RPMI7951 (cell line): ENCODE measurements at places on chromosomes 4 and X. TPM values are rescaled to one million over a fixed set of nuclear protein-coding genes. Genes with fewer than 3 reads are reported as not detected.

DNA sequence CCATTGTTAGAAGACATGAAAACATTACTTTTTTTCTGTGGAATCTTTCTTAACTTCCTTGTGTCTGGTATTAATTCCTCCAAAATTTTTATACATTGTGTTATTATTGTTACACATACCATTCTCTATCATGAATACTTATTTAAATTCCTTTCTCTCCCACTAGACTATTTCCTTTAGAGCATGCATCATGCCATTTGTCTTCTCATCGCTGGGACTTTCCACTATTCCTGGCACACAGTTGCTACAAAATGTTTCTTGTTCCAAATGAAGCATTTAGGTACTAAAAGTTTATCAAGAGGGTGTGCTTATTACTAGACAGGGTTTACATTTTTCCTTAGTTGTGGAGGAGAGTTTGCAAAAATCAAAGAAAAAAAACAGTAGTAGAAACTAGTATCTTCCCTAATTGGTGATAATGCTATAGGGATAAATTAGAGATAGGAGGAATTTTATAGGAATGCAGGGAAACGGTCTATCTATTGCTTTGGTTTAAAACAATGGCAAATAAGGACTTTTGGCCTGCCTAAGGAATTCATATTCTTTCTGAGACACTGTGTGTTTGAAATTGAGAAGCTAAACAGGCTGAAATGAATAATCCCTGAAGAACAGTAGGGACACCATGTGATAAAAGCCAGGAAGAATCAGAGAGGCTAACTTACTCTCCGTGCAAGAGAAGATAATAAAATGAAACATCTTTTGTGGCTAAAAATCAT lies 187.5 kb upstream of the TBC1D9 start:
- DNase-seq, result no peak

DNA sequence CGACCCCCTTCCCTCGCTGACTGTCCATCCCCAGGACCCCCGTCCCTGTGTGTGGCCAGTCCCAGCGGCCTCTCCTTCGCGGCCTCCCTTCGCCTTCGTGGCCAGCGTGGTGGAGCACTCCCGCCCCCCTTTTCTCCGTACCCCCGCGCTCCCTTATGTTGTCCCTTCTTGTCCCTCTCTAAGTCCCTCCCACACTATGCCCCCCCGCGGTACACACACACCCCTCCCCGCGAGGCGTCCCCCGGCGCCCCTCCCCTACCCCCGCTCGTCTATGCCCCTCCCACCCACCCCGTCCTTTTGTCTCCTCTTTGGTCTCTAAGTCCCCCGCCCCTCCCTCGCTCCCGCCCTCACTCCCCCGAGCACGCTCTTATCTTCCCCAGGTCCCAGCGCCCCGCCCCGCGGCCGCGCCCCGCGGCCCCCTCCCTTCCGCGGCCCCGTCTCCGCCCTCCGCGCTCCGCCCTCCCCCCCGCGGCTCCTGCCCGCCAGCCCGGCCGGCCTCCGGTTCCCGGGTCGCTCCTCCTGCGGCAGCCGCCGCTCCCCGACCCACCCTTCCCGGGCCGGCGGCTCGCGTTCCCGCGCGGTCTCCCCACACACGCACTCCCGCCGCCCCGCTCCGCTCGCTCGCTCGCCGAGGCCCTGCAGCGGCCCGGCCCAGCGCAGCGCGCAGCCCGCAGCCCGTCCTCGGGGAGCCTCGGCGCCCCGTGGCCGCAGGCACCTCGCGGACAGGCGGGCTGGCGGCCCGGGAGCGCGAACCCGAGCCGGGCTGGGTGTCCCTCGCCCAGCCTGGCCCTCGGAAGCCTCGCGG lies 26.3 kb downstream of the UTP14A start:
- peak; percentile 88 for DNase-seq

The MAN2B2 gene
- 11.7 TPM in 2 replicates for total RNA-seq

DNA sequence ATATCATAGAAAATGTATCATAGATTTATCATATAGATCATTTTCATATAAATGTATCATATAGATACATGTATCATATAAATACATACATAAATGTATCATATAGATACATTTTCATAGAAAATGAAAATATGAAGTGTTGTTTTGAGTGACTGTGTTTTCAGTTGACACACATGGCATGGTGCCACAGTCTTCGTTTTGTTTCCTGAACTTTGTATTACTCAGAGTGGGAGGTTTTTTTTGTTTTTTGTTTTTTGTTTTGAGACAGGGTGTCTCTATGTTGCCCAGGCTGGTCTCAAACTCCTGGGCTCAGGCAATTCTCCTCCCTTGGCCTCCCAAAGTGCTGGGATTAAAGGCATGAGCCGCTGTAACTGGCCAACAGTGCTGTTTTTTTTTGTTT lies 3.9 kb downstream of the RBM10 start:
- no peak for DNase-seq

DNA sequence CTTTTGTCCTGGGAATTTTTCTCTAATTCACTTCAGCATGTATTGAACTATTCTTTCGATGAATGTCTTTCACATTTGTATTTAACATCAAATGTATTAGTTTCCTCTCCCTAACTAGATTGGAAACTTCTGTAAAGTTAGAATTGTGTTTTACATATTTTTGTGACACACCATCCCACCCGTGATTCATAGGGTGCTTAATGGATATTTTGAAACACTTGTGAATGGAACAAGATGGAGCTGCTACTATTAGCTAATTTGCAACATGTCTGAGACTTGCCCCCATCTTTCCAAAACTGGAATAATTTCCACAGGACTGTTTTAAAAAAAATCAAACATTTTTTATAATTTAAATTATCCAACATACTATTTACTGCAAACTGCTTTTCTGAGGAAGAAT lies 30.2 kb upstream of the GNPDA2 start:
- DNase-seq, result no peak

The ADH1A gene
- not detected in 2 replicates for total RNA-seq

DNA sequence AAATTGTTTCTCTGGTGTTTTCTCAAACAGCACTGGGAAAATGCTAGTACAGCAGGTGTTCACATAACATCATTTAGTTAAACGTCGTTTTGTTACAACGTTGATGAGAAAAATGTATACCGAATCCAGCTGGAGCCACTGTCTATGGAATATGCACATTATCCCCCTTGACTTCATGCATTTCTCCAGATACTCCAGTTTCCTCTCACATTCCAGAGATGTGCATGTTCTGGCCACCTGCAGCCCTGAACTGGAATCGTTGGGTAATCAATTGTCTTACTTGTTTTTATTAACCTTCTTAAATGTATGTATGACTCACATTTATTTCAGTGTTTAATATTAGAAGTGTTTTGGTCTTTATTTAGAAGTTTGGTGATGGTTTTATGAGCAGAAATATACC lies 18.4 kb upstream of the ODAM start:
- no peak for DNase-seq

DNA sequence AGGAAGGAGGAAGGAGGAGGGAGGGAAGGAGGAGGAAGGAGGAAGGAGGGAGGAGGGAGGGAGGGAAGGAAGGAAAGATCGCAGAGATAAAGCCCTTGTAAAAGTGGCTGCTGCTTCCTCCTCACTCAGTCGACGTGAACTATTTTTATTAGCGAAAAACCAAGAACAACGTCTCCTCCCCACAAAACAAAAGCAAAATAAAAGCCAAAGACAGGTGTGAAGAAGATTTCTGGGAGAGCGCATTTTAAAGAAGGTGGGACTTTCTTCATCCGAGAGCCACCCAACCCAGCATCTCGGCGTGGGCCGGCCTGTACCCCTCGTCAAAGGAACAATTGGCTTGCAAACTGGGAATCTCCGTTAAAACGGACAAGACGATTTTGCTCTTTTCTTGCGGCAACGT lies 40.7 kb upstream of the ASMTL start:
- DNase-seq, result no peak

The SHROOM3 gene
- total RNA-seq, result 9.6 and 10.0 TPM in 2 replicates

- DNase-seq, result no peak
Observed at GRCh38 chrX:136453771-136454170, 34.0 kb upstream of the BRS3 start.

The RBM47 gene
- total RNA-seq, result 7.0 and 8.5 TPM in 2 replicates

DNA sequence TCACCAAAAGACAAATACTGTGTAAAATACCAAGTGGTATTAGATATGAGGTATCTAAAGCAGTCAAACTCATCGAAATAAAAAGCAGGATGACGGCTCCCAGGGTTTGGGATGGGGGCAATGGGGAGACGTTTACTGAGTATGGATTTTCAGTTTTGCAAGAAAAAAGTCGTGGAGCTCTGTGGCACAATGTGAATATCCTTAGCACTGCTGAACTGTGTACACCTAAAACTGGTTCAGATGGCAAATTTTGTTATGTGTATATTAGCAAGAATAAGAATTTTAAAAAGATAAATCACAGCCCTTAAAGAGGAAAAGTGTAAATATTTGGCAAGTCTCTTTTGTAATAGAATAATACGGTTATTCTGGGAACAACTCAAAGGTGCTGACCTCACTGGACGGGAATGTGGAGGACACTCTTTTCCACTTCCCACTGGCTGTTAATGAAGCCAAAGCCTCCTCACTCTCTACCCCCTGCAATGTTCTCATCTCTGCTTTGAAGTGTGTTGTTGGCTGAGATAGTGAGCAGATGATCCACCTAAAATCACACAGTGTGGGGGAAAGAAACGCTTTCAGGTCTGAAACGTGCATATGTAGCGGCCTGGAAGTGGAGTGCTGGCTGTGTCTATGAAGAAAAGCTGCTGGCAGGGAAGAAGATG lies 49.2 kb downstream of the SEL1L3 start:
- DNase-seq, result peak; percentile 14

The CWH43 gene
- not detected in 2 replicates for total RNA-seq

The C4orf36 gene
- not detected in 2 replicates for total RNA-seq

DNA sequence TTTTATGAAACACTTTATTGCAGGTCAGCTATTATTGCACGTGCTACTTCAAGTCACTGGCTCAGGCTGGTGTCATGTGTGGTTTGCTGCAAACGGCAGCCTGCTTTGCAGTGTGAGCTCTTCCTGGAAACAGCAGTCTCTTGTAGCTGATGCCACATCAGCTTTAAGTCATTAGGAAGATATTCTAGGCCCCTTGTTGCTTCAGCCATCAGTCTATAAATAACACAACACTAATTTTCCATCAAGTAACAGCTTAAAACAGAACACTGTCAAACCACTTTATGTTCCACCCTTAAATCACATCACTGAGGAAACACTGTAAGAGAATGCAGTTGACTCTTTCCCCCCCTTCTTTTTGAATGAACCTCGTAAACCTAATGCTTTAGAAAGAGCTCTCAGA lies 93.8 kb downstream of the GATB start:
- no peak for DNase-seq

The FREM3 gene
- not detected in 2 replicates for total RNA-seq

GRCh38 chrX:48045410-48046311 lies 25.8 kb downstream of the ZNF630 start:
- DNase-seq, result peak; percentile 48

The DMRTC1 gene
- not detected in 2 replicates for total RNA-seq

- peak; percentile 23 for DNase-seq
Observed at GRCh38 chr4:187972135-187972534, 23.4 kb upstream of the ZFP42 start.

DNA sequence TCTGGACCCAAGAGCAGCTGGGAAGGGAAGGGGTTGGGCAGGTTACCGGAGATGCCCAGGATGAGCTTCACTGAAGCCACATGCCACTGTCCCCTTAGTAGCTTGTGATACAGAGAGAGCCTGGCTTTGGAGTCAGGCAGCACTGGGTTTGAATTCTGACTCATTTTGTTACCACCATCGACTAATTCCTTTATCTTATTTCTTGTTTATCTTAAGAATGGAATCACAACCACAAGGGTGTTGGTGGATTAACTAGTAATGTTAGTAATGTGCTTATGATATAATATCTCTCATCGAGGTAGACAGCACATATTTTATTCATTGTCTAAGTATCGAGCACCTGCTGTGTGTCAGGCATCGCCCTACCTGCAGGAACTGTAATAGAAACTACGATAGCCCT lies 17.7 kb upstream of the STX18 start:
- no peak for DNase-seq

DNA sequence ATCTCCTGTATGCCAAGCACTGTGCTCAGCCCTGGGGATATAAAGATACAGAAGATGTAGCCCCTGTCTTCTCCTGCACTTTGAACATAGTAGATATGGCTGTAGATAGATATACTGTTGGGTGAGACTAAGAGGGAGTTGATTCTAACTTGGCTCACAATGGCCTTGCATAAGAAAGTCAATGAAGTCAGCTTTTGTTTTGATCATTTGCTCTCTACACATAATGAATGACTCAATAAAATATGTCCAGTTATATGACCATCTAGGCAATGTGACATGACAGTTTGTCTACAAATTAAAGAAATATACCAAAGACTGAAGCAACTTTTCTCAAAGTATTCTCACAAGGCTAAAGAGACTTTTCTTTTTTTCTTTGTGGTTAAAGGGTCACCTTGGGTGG lies 147.6 kb upstream of the DIPK2B start:
- no peak for DNase-seq

- DNase-seq, result no peak
Observed at GRCh38 chr4:16217300-16218051, 8.8 kb downstream of the TAPT1 start.

- DNase-seq, result no peak
Observed at GRCh38 chr4:107572281-107572680, 147.8 kb downstream of the PAPSS1 start.

GRCh38 chrX:7247346-7247745 lies 99.4 kb upstream of the PUDP start:
- no peak for DNase-seq

The SHROOM2 gene
- total RNA-seq, result 27.3 and 29.3 TPM in 2 replicates

- peak; percentile 38 for DNase-seq
Observed at GRCh38 chr4:33649015-33649414, 2595.3 kb downstream of the ARAP2 start.

DNA sequence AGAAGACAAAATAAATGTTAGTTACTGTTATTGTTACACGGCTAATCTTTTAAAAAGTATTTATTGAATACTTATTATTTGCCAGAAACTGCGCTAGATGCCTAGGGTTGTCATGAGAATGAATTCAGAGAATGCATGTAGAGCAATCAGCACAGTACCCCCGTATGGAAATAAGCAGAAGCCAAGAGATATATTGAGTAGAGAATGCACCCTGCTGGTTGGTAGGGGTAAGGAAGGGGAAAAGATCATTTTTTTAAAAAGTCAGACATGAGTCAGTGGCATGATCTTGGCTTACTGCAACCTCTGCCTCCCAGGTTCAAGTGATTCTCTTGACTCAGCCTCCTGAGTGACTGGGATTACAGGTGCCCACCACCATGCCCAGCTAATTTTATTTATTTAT lies 13.1 kb upstream of the DRP2 start:
- peak; percentile 34 for DNase-seq

The CYLC1 gene
- total RNA-seq, result not detected in 2 replicates

- no peak for DNase-seq
Observed at GRCh38 chr4:114265342-114265741, 285.9 kb upstream of the ARSJ start.

The CT45A3 gene
- total RNA-seq, result 0.36 TPM in 1 of 2 replicates, not detected in the other

- DNase-seq, result no peak
Observed at GRCh38 chrX:154384284-154384892, 5.3 kb downstream of the EMD start.

The PABPC1L2A gene
- not detected in 2 replicates for total RNA-seq

The SLC10A4 gene
- total RNA-seq, result 0.49 and 0.96 TPM in 2 replicates

DNA sequence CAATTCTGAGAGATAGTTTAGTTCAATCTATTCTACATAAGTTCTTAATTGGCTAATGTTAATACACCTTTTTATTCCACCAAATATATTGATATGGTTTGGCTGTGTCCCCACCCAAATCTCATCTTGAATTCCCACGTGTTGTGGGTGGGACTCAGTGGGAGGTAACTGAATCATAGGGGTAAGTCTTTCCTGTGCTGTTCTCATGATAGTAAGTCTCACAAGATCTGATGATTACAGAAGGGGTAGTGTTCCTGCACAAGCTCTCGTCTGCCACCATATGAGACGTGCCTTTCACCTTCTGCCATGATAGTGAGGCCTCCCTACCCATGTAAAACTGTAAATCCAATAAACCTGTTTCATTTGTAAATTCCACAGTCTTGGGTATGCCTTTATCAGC lies 11.3 kb downstream of the PPA2 start:
- no peak for DNase-seq
